ENCODE measurements at places on chromosomes 13 and 19. TPM values are rescaled to one million over a fixed set of nuclear protein-coding genes. Genes with fewer than 3 reads are reported as not detected.

- no peak for DNase-seq
These were observed 93.4 kb downstream of the FLT1 start for GRCh38 chr13:28401303-28402056.

GRCh38 chr13:111614613-111615012, 294.2 kb downstream of the TEX29 start:
- DNase-seq: peak; percentile 63

GRCh38 chr13:49436890-49437289, 7.0 kb downstream of the CAB39L start:
- peak; percentile 62 for DNase-seq

GRCh38 chr13:52701728-52702465, 37.7 kb downstream of the CNMD start:
- DNase-seq: no peak

Gene ZNF284
- total RNA-seq: 3.7 TPM

GRCh38 chr19:4594201-4594600, 34.7 kb upstream of the SEMA6B start:
- no peak for DNase-seq

Gene DCT
- not detected for total RNA-seq

Gene PSG11
- total RNA-seq: not detected

DNA sequence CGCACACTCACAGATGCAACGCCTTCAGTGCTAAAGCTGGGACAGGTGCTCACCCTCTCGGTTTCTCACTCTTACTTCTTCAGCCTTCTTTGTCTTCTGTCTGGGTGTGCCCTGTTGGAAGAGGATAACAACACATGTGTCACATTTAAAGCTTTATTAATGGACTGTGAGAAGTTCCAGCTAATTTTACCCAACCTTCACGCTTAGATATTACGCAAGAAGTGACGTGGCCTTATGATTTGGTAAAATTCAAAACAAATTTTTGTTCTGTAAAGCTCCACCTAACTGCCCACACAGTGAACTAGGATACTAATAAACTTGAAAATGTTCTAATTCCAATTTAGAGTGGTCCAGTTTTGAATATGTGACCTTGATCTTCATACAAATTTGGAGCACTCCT, 66.7 kb upstream of the LRCH1 start:
- DNase-seq: no peak

DNA sequence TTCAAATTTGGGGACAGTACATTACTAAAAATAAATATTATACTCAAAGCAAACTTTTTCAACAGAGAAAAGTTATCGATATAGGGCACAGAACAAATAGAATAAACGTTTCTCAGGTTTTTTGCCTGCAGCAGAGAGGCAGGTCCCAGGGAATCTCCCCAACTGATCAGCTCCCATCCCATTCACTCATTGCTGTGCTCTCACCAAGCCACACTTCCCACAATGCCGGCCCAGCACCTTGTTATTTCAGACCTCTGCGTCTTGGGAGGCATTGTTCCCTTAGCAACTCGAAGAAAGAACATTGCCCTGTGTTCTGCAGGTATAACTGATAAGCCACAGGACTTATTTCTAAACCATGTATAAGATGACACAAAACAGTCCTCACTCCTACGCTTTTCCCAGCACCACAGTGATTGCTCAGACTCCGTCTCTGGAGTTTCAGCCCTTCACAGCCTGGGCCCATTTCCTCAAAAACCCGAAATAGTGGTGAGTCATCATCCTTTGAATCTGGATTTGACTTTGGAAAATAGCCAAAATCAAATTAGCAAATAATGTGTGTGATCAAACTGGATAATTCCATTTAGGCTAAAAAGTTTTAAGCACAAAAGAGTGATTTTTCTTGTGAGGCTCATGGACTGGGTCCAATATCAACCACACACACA, 100.4 kb downstream of the DCLK1 start:
- peak; percentile 76 for DNase-seq

Gene FCER2
- total RNA-seq: not detected

DNA sequence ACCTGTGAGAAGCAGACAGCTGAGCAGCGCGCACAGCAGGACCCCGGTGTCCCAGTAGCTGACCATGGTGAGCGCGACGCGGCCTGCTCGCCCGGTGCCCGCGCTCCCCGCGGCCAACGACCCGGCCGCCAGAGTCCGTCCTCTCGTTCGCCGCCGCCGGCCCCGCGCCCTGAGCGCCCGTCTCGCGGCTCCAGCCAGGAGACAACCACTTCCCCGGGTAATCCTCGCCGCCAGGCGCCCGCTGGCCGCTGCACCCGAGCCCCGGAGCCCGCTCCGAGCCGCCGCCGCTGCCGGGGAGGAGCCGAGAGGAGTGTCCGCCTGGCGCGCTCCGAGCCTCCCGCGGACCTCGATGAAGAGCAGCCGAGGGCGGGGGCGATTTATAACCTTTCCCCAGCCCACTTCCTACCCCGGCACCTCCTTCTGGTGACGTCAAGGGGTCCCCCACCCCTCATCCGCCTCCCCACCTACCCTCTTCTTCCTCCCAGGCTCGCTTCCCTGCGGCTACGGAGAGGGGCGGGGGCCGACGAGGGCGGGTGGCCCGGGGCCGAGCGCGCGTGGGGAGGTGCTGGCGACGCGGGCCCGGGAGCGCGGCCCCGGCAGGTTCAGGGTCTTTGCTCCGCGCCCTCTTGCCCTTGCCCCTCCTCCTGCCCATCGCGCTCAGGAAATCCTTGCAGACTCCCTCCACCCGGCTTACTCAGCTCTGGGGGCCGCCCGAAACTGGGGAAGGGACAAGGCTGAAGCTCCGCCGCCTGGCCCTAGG, at the start of gene FLT1:
FLT1 (minus strand) TSS at position 351 of the 760 bp plus-strand sequence; CDS start at position 66, 285 bp downstream.
- DNase-seq: peak; percentile 76

DNA sequence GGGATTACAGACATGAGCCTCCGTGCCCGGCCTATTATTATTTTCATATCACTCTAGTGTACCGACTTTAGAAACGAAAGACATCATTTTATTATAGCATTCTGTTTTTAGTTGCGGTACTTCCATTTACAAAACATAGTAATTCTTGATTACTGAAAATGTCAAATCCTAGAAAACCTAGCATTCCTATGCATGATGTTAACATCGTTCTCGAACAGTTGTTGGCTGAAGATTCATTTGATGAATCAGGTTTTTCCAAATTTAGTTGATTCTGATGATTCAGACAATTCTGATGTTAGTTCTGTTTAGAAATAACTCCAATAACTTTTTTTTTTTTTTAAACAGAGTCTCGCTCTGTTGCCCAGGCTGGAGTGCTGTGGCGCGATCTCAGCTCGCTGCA, 11.5 kb upstream of the MTRF1 start:
- no peak for DNase-seq
